ENCODE measurements at places on chromosomes 3 and 15. TPM values are rescaled to one million over a fixed set of nuclear protein-coding genes. Genes with fewer than 3 reads are reported as not detected.

The COL6A5 gene
- total RNA-seq: not detected

The DTX3L gene
- 36.9 TPM for total RNA-seq

The ZNF35 gene
- total RNA-seq: 20.2 TPM

The CPEB1 gene
- not detected for total RNA-seq

The MYLK gene
- total RNA-seq: 26.0 TPM

The C3orf22 gene
- not detected for total RNA-seq

The SHQ1 gene
- total RNA-seq: 27.1 TPM

The CKMT1B gene
- 69.5 TPM for total RNA-seq

The PRSS50 gene
- not detected for total RNA-seq

The CCR5 gene
- not detected for total RNA-seq

The SPATA12 gene
- total RNA-seq: not detected

The RPUSD2 gene
- total RNA-seq: 16.0 TPM

The CYP1A2 gene
- total RNA-seq: not detected

The IL5RA gene
- total RNA-seq: not detected

The GABRB3 gene
- total RNA-seq: 0.34 TPM
